Germinal center (tissue), 1 donor: ENCODE measurements at places on chromosomes 6 and 20.

- no peak for DNase-seq
These were observed 38.6 kb downstream of the TFEB start for GRCh38 chr6:41696788-41697187.

DNA sequence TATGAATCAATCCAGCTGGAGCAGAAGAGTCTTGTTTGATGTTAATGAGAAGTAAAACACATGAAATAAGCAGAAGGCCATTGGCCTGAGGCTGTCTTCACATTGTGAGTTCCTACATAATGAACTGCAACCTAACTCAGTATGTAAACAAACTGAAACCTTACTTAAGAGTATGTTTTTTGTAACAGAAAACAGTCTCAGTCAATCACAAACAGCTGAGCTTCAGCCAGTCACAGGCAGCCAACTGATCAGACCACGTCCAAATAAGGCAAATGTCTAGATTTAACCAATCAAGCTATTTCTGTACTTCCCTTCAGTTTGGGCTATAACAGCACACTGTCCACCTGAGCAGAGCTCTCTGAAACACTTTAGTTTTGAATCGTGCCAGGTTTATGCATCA, 234.7 kb downstream of the TRDN start:
- no peak for DNase-seq

GRCh38 chr6:157123234-157123633, 200.1 kb downstream of the TMEM242 start:
- DNase-seq = no peak

DNA sequence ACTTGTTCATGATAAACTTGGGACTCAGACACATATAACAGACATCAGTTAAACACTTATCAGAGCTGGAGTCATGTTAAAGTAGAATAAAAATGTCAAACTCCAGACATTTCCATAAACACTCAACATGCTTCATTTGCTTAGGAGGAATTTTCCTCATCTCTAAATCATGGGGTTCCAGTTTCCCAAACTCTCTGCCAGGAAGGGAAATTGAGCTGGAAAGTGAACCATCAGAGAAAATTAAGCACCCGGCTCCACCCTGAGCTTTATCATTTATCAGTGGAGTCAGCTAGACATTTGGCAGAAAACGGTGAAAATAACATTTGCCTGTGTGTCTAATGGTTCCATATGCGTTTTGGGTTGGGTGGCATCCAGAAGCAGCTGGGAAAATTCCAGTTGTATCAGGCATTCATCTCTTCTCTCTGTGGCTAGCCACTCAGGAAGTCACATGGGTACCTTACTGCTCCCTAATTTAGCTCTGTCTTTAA, 25.3 kb upstream of the ZNFX1 start:
- DNase-seq = no peak

DNA sequence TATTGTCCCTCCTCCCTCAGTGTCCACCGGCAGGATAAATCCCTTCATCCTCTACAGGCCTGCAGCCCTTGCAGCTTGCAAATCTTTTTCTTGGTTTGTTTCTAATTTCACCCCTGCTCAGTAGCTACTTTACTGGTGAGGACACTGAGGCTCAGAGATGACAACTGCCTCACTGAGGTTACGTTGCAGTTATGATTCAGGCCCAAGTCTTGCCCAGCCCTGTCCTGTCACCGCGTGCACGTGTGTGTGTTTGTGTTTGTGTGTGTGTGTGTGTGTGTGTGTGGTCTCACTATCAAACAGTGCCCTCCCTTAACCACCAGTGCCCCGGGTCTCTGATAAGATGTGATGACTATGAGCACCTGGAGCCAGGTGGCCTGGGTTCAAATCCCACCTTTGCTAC, 21.1 kb downstream of the FAM110A start:
- no peak for DNase-seq

DNA sequence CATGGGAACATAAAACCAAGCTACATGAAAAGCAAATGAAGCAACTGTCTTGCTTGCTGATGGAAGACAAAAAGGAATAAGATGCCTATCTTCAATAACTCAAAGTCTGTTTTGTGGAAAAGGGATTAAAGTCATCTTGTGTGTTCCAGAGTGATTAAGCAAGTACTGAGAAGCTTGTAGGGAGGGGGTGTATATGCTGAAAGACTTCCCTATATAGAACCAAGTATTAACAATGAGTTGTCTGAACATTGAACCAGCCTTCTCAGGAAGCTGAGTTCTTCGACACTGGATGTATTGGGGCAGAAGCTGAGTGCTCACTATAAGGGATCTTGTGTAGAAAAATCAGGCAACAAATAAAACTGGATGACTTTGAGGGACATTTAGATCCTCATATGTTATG, 451.8 kb downstream of the CD83 start:
- no peak for DNase-seq

GRCh38 chr6:165920896-165921671, 246.6 kb downstream of the TBXT start:
- DNase-seq = no peak

GRCh38 chr6:67986694-67987232, 648.3 kb upstream of the ADGRB3 start:
- DNase-seq = no peak

DNA sequence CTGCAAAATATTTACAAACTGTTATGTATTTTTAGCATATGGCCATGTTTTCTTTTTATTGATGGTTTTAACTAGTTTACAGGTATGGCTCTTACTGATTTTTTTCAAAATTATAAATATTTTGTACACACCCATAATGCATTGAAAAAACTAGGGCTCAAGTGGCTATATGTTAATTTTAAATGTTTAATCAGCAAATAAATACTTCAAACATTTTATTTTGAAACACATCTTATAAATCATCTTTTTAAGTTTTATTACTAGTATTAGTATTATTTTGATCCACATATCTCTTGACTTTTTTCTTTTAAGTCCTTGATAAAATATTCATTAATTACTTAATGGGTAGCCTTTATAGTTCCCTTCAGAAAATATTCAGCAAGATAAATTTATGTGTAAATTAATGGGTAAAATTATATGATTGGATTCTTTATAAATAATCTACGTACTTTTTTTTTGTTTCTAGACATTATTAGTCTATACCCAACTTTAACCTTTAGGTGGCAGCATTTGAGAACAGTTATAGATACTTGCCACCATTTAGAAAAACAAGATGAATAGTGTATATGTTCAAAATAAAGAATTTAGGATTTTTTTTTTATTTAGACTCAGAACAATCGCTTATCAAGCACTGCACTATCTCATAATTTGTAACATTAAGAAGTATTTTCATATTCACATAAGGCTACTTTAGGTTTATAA, 241.9 kb downstream of the ADGRB3 start:
- no peak for DNase-seq

DNA sequence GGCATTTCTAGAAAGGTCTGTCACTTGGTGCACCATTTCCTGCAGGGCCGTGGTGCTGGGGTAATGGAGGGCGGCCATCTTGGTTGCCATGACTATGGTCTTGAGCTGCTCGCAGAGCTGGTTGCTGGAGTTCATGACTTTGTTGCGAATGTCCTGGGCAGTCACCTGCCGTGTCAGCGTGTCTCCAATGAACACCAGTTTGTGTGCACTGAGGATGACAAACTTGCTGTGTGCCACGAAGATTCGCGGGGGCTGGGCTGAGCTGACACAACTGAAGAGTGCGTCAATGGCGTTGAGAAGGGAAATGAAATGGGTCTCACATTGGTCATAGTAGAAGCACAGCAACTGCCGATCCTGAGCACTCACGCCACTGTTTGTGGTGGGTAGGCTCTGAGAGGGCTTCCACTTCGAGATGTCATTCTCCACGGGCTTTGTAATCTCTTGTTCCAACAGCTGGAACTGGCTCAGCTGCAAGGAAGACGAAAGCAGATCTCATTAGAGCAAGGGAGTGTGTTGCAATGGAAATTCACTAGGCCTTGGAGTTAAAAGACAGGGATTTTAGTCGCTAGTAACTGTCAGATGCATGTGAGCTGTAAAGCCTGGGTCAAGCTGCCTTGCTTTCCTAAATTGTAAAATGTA, 47.1 kb downstream of the NEDD9 start:
- no peak for DNase-seq

DNA sequence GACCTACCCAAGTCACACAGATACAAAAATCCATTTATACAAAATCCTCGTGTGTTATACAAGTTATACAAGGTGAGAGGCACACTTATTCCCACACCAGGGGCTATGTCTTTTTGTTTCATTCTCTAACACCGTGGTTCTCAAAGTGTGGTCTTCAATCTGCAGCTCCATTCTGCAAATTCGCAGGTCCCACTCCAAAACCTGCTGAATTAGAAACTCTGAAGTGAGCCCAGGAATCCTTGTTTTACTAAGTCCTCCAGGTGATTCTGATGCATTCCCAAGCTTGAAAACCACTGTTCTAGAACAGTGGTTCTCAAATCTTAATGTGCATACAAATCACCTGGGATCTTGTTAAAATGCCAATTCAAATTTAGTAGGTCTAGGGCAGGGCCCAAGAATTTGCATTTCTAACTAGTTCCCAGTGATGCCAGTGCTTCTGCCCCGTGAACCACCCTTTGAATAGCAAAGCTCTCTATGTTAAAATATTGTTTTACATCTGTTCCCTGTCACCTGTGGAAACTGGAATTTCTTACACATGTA, 35.1 kb downstream of the LRFN2 start:
- DNase-seq = no peak

- no peak for DNase-seq
These were observed 77.9 kb downstream of the TMEM242 start for GRCh38 chr6:157245436-157245835.

DNA sequence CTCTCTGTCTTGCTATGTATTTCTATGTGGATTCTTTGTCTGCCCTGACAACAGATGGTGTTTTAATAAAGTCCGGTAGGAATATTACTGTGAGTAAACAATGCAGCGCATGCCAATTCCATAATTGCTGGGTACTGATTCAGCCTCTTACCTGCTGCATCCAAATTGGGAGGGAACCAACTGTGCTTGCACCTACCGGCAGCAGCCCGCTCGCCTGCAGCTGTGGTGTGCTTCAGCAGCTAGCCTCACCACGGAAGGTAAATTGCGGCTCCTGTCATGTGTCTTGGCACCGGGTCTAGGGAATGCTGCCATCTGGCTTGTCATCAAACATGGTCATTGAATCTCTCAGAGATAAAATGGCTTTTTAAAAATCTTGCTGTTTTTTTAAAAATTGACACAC, 704.8 kb upstream of the SLC35B3 start:
- DNase-seq = no peak

DNA sequence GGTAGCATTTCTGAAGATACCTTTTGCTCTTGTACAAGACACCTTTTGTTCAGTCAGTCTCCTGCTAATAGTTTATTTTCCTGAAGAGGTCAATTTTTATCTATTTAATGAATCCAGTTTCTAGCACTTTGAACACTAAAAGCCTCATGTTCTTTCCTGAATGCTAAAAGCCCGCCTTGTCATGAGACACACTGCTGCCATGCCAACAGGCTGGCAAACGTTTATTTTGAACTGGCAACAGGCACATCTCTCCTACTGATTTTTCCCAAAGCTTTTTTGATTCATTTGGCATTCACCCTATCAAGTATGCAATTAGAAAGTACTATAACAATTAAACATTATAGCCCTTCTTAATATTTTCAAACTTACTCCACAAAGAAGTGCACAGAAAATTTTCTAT, 421.2 kb upstream of the EYS start:
- no peak for DNase-seq

DNA sequence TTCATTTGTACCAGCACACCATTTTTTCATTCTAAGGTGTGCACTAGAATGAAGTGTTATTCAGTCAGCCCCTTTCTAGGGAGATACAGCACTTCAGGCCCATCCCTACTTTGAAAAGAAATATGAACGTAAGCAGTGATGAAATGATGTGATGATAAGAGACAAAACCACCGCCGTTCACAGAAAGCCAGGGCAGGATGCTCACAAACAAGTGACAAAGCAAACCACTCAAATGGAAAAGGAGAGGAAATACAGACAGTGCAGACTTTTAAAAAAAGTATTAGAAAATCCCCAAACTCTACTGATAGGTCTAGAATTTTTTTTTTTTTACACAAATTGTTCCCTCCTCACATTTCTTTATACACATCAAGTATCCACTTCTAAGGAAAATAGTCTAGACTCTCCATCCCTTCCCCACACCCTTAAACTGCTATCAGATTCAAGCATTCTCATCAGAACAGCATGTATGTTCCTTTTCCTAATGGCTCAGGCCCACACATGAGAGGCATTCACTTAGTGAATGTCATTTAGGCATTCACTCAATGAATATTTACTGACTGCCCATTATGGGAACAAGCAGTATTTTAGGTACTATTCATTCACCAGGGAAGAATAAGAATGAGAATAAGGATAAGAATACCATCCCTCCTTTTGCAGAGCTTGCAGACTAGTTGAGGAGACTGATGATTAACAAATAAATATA, 243.5 kb downstream of the GMPR start:
- DNase-seq = no peak

DNA sequence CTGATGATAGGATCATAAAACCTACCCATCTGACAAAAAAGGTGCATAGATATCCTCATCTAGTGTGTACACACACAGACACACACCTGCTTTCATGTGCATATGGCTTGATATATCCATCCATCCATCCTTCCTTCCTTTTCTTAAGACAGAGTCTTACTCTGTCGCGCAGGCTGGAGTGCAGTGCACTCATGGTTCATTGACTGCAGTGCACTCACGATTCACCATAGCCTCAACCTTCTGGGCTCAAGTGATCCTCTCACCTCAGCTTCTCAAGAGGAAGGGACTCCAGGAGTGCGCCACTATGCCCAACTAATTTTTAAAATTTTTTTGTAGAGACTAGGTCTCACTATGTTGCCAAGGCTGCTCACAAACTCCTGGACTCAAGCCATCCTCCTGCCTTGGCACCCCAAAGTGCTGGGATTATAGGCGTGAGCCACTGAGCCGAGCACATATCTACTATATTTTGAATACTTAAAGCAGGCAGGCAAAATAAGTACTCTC, 27.1 kb downstream of the ADNP start:
- DNase-seq = no peak

DNA sequence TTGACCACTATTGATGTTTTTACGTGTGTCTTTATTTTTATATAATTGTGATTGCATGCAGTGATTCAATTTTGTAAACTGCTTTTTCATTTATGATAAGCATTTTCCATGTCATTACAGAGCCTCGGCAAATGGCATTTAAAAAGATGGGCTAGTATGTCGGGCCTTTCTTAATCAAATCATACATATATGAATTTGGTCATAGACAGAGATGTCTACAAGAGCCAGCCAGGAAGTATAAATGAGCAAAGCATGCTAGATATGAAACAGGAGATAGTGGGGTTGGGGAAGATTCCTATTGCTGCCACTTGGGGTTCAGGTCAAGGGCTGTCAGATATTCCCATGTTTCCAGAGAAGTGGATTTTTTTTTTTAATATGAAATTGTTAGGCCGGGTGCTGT, 20.0 kb downstream of the KIF3B start:
- no peak for DNase-seq

DNA sequence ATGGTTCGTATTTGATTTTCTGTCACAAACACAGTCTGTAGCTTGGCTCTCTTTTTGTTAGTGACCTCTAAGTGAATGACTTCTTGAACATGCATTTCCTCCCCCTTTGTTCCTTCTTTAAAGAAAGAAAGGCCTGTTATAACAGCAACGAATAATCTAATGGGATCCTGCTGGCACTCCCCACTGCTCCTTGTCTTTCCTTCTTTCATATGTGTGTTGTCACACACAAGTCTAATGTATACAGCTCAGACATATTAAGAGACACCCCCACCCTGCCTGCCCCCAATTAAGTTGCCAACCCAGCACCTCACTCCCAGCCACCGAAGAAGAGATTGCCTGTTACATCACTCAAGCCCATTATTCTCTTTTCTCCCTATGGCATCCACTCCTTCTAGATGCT, 4.9 kb upstream of the SAMD5 start:
- no peak for DNase-seq
